Hematopoietic multipotent progenitor cell treated with erythropoietin and hydrocortisone succinate and interleukin-3 and kit ligand, for 15 days (in vitro differentiated cells): ENCODE measurements at places on chromosomes 11 and 22.

GRCh38 chr11:44847316-44847715 lies 103.4 kb downstream of the TP53I11 start:
- DNase-seq = no peak

DNA sequence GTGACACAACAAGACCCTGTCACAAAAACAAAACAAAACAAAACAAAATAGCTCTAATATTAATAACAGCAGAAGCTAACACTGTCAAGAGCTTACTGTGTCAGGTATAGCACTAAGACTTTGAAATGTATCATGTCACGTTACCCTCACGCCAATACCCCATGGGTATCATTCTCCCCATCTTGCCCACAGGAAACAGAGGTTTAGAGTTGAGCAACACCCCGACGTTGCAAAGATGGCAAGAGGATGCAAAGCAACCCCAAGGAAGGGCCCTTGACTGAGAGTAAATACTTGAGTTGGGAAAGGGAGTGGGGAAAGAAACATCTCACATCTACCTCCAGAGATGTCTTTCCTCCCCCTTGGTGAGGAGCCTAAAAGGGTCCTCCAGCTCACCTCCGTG lies 366.8 kb downstream of the LARGE1 start:
- DNase-seq = no peak

- DNase-seq = no peak
Observed at GRCh38 chr11:97937501-97937900, 1083.2 kb upstream of the CNTN5 start.

- DNase-seq = no peak
Observed at GRCh38 chr11:66188580-66188979, 79.9 kb upstream of the RAB1B start.

DNA sequence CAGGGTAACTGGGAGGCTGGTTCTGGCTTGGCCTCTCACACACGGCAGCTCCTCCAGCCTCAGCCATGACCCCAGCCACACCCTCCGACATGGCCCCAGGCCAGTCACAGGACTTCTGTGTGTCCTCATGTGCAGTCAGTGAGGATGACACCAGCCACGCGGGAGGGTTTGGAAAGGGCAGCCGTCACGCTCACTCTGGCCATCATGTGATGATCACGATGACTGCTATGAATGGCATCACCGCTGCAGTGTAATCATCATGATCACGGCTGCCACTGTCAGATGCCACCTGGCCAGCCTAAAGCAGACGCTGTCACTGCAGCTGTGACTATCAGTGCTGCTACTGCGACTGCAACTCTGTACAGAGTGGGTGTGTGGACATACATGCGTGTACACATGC lies 640.9 kb downstream of the BRD1 start:
- no peak for DNase-seq
